Esophagus squamous epithelium (tissue), 5 donors: ENCODE measurements at places on chromosomes 12 and 14.

DNA sequence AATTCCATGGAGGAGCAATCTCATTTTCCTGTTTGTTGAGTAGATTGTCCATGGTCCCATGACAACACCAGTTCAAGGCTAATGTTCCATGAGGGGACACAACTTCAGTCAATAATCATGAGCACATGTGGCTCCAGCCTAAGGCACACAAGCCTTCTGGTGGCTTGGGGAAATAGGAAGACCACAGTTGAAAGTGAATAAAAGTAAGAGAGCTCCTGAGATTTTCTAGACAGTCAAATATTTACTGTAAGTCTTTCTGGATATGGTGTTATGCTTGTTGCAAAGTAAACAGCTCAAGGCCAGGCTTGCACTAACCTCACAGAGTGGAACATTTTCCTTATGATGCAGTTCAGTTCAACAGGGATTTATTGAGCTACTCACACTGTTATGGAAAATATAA lies 206.9 kb upstream of the SLC38A2 start:
- no peak for DNase-seq

- no peak for DNase-seq
Observed at GRCh38 chr12:16165506-16165905, 112.0 kb downstream of the SLC15A5 start.

- no peak for DNase-seq
Observed at GRCh38 chr12:45243963-45244362, 28.1 kb downstream of the ANO6 start.

DNA sequence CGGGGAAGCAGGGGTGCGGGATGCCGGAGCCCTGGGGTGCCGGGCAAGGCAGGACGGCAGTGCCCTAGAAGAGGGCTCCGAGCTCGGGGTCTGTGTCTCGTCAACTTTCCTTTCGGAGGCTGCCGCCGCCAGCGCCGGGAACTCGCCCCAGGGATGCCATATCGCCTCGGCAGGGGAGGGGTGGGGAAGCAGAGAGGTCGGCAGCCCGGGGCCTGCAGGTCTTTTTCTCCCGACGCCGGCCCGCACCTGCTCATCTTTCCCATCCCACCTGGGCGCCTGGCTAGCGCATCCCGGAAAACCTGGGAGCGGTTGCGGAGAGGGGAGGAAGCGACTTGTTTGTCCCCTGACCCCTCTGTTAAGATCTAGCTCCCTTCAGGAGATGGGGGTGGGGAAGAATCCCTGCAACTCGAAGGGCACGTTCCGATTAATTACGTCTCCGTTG lies 547 bp downstream of the CNTN1 start:
- no peak for DNase-seq

GRCh38 chr14:69395929-69396328 lies 2.2 kb downstream of the ERH start:
- no peak for DNase-seq

- no peak for DNase-seq
Observed at GRCh38 chr14:105911006-105911847, 384.8 kb downstream of the TMEM121 start.

DNA sequence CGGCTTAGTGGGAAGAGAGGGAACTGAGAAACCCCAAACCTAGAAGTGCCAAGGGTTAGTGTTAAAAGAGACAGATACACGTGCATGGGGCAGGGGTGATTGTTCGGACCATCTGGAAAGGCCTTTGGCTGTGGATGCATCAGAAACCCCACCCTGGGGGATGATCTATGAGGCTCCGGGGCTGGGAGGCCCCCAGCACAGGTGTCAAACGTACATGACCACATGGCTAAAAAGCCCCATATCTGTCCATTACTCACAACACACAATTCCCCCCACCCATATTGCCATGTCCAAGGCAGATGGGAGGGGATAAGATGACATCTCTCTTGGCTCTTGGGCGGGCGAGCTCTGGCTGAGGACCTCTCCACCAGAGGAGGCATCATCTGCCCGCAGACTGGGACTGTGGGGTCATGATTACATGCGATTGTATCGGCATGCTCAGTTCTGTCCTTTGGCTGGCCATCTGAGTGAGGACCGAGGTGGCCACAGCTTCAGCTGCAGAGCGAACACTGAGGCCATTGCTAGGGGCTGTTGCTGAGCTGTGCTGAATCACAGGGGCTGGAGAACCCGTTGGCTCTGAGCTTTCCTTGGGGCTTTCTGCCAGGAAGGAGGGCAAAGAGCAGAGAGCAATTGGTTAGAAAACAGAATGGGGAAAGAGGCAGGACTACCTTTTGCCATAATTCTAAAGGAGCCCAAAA lies 9.6 kb upstream of the NPFF start:
- DNase-seq = no peak

DNA sequence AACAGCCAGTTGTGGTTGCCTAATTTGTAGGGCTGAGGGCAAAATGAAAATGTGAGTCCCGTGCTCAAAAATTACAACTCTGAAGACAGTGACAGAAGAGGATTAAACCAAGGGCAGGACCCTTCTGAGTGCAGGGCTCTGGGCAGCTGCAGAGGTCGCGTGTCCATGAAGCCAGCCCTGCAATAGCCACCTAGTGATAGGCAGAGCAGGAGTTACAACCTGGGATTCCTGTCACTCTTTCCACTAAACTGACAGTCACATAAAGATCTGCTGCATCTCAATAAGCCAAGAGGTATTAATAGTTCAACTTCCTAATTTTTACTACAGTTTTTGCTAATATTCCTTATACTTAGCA lies 94.1 kb downstream of the SLC2A13 start:
- no peak for DNase-seq

GRCh38 chr14:99937475-99938244 lies 127.6 kb upstream of the EVL start:
- DNase-seq = no peak

- no peak for DNase-seq
Observed at GRCh38 chr12:10101042-10101579, 2.3 kb upstream of the CLEC1A start.

GRCh38 chr14:55440385-55440784 lies at the start of gene TBPL2:
TBPL2 (minus strand) TSS chr14:55440616; CDS start chr14:55440449, 167 bp downstream.
- no peak for DNase-seq

DNA sequence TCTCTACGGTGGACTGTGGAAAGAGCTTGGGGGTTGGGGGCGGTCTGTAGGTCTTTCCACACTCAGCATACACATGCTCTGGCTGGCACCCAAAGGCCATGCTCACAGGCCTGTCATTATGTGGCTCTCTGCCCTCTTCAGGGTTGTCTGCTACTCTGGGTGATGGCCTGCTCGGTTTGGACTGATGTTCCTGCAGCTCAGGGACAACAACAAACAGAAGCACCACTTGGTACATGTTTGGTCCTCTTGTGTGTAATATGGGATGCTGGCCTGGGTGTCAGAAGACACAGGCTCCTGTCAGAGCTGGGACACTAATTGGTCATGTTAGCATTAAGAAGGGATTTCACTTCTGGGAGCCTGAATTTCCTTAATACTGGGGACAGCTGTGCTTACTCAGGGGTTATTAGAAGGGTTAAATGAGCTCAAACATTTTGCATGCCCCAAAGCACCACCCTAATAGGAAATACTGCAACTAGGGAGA lies 32.7 kb upstream of the SELPLG start:
- no peak for DNase-seq

- no peak for DNase-seq
Observed at GRCh38 chr12:126932156-126932555, 1334.8 kb upstream of the TMEM132C start.

DNA sequence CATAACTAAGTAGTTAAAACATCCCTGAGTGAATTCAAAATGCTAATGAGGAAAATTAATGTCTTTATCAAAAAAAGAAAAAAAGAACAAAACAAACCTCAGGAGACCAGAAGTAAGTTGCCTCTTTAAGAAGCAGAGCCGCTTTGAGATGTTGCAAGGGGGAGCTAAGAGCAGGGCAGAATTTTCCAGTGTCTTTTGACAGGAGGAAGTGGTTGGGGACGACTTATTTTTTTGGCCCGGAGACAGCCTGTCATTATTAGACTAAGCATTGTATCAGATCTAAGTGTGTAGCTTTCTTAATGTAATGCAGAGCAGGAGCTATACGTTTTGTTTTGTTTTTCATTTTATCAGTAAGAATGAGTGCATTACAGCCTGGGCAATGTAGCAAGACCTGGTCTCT lies 206.6 kb downstream of the CACNA1C start:
- no peak for DNase-seq

DNA sequence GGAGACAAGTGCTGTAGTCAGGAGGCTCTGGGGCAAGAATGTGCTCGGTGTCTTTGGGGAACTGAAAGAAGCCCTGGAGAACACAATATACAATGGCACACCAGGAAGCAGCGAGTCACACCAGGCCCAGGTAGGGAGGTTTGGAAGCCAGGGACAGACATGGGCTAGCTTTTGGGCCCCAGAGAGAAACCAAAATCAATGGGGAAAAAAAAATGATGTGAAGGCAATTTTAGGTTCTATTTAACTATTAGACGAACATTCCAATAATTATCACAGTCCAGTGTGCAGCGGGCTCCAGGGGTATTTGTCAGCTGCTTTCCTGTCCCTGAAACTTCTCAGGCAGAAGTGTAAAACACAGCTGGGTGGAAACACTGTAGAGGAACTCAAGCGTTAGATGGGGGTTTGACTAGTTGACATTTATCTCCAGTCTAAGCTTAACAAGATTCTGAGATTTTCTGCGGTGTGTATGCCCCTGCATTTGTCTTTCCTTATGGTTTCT lies 21.8 kb upstream of the EGLN3 start:
- no peak for DNase-seq

GRCh38 chr12:66203820-66204219 lies 14.8 kb downstream of the IRAK3 start:
- no peak for DNase-seq

DNA sequence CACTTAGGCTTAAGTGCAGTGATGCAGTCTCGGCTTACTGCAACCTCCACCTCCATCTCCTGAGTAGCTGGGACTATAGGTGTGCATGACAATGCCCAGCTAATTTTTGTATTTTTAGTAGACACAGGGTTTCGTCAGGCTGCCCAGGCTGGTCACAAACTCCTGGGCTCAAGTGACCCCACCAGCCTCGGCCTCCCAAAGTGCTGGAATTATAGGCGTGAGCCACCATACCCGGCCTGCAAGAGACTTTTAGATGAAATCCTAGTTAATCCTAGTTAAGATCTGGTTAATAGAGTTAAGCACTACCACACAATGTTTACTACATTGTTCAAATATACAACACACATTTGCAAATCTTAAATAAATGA lies 196.5 kb upstream of the AMIGO2 start:
- DNase-seq = no peak

DNA sequence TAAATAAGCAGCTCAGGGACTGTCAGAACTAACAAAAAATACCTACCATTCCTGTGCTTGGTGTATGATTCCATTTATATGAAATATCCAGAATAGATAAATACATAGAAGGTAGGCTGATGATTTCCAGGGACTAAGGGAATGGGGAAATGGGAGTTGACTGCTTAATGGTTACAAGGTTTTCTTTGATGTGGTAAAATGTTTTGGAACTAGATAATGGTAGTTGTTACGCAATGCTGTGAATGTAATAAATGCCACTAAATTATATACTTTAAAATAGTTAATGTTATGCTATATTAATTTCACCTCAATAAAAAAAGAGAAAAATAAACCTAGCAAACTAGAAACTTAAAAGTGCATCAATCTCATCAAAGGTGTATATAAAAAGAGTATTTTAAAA lies 41.1 kb downstream of the CEP83 start:
- DNase-seq = no peak

DNA sequence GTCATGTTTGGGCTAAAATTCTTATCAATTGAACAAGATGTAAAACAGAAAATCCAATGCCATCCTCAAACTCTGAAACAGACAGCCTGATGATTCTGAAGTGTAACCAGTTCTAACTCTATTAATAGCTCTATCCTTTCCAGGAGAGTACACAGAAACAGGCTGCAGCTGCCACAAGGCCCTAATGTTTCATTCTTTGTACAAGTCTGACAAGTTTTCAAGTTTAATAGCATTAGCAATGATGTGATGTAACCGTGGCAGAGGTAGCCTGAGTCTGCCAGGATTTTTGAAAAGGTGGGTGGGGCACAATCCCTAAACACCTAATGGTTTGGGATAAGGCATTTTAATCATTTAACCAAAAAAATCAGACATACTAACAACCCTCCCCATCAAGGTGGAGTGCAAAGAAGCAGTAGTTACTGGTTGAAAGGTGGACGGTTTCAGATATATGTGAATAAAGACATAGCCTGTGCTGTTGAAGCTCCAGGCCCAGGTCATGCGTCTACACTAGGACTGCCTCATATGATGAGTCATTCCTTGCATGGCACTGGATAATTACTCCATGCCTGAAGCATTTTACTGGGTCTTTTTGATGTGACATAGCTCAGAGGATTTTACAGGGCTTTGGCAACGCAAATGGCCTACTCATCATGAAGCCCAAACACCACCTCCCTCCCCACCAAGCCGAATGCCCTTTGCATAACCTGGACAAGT lies 145.1 kb upstream of the GRIP1 start:
- DNase-seq = no peak

DNA sequence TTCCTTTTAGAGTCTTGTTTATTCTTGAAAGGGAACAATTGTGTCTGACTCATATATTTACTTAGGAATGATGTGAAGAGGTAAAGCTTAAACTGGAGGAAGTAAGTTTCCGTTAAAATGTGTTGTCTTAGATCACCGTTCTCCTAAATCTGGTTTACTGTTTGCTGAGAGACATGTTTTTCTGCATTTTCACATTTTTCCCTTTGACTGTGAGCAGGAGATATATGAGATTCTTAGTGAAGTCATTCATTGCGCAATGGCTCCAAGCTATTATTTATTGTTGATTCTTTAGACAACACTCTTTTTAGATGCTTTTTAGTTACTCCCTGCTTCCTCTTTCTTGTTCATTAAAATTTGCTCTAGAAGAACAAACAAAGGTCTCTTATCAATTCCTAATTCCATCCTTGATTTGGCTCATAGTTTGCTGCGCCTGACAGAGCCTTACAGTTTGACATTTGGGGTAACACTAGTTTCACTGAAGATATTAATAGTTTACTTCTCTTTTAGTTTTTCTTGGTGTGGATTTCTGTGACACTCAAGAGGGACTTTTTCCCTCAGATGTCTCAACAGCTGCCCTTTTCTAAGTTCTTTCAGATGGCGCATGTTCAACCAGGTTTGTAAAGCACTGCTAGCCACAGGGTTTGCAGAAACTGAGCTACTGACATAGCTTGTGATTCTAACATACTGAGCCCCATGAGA lies 11.4 kb downstream of the CLECL1 start:
- DNase-seq = no peak

DNA sequence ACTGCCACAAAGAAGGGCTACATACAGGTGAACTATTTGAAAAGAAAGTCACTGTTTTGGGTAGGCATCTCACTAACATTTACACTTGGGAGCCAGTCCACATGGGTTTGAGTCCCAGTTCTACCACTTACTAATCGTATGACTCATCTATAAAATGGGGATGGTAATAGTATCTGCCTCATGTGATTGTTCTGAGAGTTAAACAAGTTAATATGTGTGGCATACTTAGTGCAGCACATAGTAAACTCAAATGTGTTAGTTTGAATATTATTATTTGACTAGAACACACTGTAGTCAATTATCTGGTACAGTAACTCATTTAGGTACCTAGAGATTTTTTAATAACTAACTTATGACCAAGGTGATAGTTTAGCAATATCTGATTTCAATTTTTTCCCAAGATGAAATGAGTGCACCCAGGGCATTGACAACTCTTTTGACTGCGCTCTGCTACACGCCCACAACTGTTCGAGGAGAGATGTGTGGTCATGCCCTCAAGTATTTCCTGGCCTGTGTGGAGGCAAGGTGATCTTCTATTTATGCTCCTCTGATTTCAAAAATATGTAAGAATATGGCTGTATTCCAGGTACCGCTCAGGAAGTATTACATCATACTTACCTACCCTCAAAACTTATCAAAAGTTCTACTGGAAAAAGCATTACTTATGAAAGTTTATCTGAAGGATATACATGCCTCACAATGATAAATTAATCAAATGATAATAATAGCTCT lies 210.6 kb upstream of the EGLN3 start:
- no peak for DNase-seq

- no peak for DNase-seq
Observed at GRCh38 chr12:113867258-113867657, 98.9 kb downstream of the RBM19 start.
